Cardiac septum (tissue), 1 donor: ENCODE measurements at places on chromosomes 7 and 10. TPM values are rescaled to one million over a fixed set of nuclear protein-coding genes. Genes with fewer than 3 reads are reported as not detected.
A peak's percentile ranks its signal among the peaks of the same experiment; 100 is the strongest.

TBL2 gene
- 13.6 TPM for total RNA-seq

GRCh38 chr7:138945821-138946220 is 35.4 kb downstream of the KIAA1549 start:
- DNase-seq, result no peak

LRRD1 gene
- 0.43 TPM for total RNA-seq

DNA sequence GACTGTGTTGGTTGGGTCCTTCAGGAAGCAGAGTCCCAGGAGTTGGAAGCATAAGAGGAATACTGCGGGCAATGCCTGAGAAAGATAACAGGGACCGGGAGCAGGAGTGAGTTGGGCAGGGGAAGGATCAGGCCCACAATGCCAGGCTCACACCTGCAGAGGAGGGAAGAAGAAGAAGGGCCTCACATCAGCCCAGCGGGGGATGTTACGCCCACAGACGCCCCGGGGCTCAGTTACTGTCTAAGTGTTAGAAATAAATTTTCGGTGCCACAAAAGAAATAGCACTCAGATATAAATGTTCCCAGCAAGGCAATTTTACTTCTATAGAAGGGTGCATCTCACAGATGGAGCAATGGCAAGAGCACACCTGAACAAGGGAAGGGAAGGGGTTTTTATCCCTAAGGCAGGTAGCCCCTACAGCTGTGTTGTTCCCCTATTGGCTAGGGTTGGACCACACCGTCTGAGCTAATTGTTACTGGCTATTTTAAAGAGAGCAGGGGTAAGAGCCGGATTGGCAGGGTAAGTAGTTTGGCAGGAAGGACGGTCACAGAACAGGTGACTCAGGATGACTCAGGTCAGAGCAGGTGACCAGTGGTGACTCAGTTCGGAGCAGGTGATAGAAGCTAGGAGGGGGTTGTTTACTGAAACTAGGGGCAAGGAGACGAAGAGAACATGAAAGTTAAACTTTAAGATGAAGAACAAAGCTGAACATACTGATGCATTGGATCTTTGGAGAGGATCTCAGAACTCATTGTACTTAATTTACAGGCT is at the start of gene NOS3:
Gene NOS3 (plus strand): TSS at position 602 of the 771 bp plus-strand sequence. CDS start 2,787 bp downstream, outside the sequence.
- no peak for DNase-seq

- DNase-seq, result no peak
These were observed 132.3 kb downstream of the HGF start for GRCh38 chr7:81637534-81637933.

DNA sequence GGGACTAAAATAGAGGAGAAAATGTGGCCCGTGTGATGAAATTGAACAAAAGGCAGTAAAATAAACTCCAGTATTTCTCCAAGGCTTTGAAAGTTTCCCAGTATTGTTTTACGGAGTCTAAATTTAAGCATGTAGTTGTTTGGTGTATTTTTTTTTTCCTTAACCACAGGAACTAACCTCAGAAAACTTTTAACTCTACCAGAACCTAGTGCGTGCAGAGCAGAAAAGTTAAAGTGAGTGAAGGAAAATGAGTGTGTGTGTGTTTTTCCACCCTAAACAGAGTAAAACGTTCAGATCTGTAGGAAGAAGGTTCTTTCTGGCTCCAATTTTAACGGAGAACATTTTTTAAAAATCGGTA is 812 bp downstream of the PROSER2 start:
- DNase-seq, result no peak

PLEKHS1 gene
- total RNA-seq, result not detected

CTAGE6 gene
- total RNA-seq, result not detected

XRCC2 gene
- total RNA-seq, result 0.24 TPM

- DNase-seq, result no peak
These were observed 44.0 kb downstream of the HIPK2 start for GRCh38 chr7:139733751-139734150.

DNA sequence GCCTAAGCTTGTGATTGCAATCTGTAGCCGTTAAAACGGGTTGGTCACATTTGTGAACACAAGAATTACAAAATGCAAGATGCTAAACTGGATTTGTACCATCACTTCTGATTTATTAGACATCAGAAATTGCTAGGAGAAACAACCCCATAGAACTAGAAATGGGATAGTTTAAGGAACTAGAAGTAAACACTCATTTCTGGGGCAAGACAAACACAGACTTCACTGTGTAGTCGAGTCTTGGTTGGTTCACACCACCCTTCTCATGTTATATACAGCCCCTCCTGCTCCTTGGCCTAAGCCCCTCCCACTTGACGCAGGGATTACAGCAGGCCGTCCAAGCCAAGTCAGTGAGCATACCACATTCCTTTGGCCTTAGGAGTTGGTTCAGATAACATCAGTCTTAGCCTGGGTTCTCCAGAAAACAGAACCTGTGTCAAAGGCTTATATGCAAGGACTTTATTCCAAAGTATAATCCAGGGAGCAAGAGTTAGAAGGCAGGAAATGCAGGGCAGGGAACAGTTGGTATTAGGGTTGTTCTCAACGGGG is 2.0 kb upstream of the NRAP start:
- no peak for DNase-seq

ICA1 gene
- total RNA-seq, result 76.0 TPM

CYP2E1 gene
- 2.2 TPM for total RNA-seq

DNA sequence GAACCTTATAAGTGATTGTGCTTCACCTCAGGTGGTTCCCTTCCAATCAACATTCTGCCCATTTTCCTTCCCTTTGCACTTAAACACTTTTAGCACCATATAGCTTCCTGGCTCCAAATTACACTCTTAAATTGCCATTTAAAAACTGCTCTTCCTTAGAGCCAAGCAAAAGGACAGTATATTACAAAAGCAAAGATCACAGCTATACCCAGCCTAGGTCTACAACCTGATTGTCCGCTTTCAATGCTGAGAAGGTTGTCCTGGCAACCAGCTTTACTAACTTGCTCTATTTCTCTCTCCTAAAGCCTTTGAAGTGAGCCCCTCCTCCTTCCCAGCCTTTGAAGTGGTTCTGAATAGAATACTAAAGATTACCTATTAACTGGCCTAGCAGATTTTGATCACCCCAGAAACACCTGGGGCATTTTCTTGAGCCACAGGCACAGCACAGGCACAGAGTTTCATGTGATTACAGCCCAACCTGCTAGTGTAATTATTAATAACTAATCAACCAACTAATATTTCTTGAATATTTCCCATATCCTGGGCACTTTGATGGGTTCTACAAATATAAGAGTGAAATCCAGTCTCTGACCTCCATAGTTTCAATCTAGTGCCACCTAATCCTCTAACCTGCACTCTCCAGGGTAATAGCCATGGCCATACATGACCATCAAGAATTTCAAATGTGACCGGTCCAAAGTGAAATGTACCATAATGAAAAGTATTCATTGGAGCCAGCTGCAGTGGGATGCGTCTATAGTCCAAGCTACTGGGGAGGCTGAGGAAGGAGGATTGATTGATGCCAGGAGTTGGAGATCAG is 63.6 kb upstream of the TRIM24 start:
- DNase-seq, result no peak

GRCh38 chr10:48364659-48365405 is 58.4 kb downstream of the MAPK8 start:
- no peak for DNase-seq

DNA sequence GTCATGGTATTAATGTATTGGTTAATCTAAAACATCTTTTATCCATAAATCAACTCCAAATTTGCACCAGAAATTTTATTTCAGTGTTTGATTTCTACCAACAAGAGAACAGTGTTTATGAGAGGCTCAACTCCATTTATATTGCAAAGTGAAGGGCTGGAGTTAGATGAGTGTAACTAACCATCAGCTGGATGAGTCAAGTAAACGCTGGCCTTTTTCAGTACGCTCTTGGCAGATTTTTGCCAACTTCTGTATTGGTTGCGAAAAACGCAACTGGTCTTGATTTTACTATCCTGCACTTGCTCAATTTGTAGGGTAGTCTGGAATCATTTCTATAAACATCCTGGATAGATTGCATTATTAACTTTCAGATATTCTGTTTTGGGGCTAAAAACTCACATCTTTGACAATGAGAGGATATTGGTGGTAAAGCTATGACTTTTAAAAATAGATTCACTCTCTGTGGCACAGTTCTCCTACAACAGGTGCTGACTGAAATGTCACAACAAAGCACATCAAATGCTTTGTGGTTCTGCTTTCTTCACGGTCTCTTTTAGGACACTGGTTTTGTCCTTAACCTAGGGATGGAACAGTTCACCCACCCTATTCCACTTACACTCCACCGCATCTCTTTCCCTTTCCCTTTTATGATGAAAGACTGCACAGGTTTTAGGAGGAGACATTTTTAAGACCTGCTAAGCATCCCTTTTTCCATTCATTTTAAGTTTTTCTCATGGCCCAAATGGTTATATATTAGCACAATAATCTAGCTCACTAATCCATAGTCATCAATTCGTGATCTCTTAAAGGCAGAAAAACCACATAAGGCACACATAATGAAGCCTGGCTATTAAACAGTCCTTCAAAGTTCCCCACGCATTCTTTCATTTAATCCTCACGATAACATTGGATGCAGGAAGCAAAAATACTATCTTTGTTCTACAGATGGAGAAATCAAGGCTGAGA is 12.8 kb downstream of the CACNA2D1 start:
- no peak for DNase-seq

DNA sequence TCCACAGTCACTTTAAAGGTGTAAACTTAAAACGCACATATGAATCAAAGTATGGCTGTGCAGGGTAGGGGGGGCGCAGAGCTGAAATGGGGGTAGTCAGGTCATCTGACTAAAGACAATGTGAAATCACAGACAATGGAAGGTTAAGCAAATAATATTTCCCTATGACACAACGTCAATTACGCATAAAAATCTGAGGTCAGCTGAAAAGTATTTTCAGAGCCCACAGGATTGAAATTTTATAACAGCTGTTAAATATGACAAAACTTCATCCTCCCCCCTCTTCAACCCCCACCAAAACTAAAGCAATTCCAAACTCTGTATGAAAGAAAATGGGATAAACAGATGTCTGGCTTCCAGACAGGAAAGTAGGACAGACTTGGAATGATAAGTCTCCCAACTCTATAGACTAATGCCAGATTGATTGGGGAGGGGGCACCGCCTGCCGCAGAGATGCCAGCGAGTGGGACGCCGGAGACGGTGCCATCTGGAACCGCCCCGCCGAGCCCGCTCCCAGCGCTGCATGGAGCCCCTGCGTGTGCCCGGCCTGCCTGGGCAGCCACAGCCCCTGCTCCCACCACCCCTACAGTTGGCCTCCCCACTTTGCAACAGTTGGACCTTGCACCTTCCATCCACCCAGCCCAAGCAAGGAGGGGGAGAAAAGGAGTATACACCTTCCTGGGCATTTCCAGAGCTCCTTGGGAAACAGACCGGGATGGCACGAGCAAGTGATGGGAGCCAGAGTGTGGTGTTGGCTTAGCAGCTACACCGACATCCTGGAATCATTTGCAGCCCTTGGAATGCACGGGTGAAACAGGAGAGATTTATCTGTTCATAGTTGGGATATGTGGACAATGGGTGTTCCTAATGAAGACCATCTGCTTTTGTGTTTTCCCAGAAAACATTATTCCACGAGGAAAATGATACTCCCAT is 10.7 kb downstream of the EBF3 start:
- peak; percentile 70 for DNase-seq

SPDYE2B gene
- not detected for total RNA-seq

DNA sequence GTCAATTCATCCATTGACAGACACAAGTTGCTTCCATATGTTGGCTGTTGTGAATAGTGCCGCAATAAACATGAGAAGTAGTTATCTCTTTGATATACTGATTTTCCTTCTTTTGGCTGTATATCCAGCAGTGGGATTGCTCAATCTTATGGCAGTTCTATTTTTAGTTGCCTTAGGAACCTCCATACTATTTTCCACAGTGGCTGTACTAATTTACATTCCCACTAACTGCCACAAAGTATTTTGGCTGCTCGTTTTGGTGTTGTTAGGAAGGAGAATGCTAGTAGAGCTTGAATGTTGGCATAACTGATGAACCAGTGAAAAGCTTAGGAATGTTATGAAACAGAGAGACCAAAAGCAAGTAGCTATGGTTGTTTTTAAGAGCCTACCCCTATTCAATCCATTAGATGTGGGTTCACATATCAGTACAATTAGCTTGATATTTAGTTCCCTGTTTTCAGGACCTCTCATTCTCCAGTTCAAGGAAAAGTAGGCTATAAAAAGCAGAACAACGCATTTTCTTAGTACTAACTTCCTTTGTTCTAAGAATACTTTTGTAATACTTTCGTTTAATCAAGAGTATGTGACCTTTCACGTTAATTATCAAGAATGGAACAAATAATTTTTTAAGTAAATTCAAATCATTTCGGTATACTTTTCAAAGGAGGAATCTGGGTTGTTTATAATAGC is 100.3 kb downstream of the FAS start:
- no peak for DNase-seq

- DNase-seq, result no peak
These were observed 5.8 kb upstream of the GGCT start for GRCh38 chr7:30510124-30511075.

DNA sequence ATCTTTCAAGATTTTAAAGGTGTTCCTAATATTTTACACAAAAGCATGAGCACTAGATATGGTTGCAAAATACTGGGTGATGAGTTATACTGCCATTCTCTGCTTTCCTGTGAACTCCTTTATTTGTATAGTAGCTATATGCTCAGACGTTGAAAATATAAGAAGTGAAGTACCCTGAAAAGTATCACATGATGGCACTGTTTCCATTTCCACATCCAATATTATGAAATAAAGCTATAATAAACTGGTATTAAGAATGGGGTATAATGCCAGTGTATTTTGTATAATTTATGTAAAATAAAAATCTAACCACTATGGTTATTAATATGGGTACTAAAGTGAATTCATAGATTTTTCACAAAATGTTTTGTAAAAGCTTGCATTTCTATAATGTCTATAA is 79.6 kb upstream of the FOXP2 start:
- no peak for DNase-seq

DNA sequence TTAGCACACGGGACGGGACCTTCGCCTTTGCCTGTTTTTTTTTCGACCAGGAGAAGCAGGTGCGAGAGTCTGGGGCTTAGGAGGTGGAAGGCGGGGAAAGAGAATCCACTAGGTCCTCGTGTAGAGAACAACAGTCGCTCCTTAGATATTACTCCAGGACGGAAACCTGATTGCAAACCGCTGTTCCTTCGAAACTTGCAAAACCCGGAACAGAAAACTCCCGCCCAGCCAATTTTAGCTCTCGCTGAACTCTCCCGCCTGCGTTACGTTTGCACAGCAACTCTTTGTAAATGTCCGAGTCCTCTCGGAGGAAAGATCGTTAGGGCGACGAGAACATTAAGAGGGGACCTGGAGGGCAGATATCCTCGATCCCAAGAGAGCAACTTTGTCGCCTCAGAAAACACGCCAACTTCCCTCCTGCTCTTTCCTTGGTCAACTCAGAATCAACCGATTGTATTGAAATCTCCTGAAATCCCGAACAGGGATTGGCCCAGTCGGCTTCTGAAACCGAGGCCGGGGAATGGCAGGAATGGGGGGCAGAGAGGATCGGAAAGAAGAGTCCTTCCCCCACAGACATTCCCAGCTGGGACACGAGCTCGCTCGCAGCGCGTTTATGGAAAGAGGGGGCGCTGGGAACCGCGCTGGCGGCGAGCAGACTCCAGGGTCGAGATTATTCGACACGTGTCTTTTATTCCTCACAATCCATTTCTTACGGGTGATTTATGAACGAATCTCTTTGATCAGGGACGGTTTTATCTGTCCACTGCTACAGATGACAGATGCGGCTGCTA is 9.9 kb downstream of the TWIST1 start:
- DNase-seq, result no peak

- peak; percentile 89 for DNase-seq
These were observed 20.5 kb upstream of the RASGEF1A start for GRCh38 chr10:43287056-43288007.
